ENCODE measurements at places on chromosomes 6 and 20. TPM values are rescaled to one million over a fixed set of nuclear protein-coding genes. Genes with fewer than 3 reads are reported as not detected.

GRCh38 chr6:30740540-30740870, 2.0 kb downstream of the FLOT1 start:
- no peak for DNase-seq

OPN5 gene
- not detected for total RNA-seq

FRS3 gene
- 5.2 TPM for total RNA-seq

HFE gene
- total RNA-seq, result 1.5 TPM

BPIFA1 gene
- total RNA-seq, result not detected

All from cerebellum (tissue), 4 donors.